Stimulated activated CD8-positive, alpha-beta memory T cell treated with anti-CD3 and anti-CD28 coated beads, Interleukin-7, amount 100 ng/mL, for 4 hours (primary cell): ENCODE measurements at places on chromosomes 3 and 15.
A peak's percentile ranks its signal among the peaks of the same experiment; 100 is the strongest.

DNA sequence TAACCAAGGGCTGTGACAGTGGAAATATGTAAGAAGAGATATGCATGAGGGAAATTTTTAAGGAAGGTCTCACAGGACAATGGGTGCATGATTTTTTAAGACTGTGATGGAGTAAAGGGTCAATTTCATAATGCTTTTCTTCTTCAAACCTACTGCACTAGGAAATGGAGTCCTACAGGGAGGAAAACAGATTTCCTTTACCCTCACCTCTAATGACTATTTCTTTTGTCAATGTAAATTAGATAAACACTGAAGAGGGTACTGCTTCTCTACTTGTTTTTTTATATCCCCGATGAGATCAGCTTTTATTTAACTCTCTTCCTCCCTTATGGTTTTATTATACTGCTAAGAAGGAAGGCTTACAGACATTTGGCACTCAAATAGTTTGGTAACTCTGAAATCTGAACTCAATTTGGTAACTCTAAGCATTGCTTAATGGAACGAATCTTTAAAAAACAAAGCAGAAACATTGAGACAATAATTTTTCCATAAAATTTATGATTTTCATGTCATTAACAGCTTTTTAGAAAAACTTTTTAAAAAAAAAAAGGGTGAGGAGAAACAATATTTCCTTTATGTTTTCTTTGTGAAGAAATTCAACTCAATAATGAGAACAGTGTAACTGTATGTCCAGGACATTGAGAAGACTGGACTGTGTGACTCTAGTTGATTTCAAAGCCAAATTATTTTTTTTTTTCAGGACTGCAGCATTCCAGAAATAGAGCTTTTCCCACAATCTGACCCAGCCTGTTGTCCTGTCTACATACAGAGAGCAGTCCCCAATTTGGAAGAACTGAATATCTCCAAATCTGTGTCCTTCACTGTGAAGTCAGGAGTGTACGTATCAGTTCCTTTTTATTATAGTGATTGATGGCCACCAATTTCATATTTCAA is 64.4 kb downstream of the CRYBG3 start:
- no peak for DNase-seq

GRCh38 chr3:53978386-53978785 is 86.7 kb upstream of the SELENOK start:
- no peak for DNase-seq

- DNase-seq = no peak
These were observed 77.4 kb upstream of the PCSK6 start for GRCh38 chr15:101566748-101567488.

DNA sequence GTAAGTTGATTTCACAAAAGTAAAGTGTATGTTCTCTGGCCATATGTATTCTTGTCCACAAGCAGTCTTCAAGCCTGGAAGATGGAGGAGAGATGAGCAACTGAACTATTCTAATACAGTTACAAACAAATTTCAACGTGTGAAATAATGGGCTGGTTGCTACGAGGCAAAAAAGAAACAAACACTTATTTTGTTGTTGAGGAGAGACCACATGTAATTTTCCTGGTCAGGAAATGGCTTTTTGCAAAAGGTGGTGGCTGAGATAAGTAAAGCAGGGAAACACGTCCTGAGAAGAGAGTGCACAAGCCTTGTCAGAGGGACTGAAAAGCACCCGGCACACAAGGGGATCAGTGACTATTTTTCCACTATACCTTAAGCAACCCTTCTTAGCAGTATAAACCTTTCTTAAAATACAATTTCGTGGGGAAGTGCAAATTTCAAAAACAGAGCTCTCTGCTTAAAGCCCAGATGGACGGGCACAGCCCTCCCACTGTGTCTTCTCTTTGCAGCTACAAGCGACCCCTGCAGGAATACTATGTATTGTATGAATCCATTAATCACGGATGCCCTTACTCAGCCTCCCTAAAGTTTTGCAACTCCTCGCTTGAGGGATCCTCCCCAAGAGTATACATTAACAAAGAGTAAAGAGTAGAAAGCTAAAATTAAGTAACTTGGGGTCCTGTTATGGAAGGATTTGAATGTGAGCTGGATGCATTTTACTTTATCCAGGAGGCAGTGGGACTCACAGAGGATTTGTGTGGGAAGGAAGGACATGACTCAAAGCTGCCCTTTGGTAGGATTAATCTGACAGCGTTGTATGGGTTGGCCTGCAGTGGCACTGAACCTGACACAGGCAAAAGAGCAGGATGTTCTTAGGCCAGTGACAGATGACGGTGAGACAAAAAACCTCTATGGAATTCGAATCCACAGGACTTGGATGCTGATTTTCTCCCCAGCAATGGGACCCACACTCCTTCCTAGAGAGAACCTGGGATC is 253.7 kb downstream of the IL5RA start:
- no peak for DNase-seq

DNA sequence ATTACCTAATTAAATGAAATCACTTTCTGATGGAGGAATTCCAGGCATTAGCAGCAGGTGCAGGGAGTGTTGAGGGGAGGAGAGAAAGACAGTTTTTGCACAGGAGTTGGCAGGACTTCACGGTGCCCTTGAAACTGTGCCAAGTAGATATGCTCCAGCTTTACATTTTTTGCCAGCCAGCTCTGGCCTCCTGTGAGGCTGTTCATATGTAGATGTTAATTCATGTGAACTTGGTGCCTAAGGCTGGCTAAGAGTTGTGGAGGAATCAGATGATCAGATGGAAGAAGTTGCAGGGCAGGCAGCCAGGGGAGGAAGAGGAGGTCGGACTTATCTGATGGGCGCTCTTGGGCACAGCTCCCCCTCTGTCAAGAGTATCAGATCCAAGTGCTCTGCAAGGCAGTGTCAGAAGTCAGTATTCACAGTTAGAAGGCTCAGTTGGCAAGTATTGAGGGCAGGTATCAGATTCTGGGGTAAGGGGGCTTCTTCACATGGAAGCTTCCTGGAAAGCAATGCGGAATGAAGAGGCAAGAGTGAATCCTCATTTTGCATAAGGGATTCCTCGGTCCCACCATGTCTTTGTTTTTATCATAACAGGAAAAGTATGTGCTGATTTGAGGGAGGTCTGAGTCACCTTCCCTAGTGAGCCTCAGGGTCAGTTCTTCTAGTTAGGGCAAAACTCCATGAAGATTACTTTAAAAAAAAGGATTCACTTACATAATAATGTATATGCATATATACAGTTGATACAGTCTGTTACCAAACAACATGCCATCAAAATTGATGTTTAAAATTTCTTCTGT is 172.6 kb upstream of the UMPS start:
- DNase-seq = no peak

- DNase-seq = no peak
These were observed 184.8 kb downstream of the MECOM start for GRCh38 chr3:169478566-169479313.

GRCh38 chr15:28082891-28083684 is 16.0 kb downstream of the OCA2 start:
- no peak for DNase-seq

- DNase-seq = no peak
These were observed 10.5 kb downstream of the LOXL1 start for GRCh38 chr15:73936588-73937290.

- DNase-seq = no peak
These were observed 135.6 kb downstream of the DUT start for GRCh38 chr15:48466820-48467219.

- no peak for DNase-seq
These were observed 27.1 kb downstream of the CCDC13 start for GRCh38 chr3:42745776-42746454.

GRCh38 chr3:112514527-112515128 is 15.4 kb upstream of the BTLA start:
- no peak for DNase-seq

DNA sequence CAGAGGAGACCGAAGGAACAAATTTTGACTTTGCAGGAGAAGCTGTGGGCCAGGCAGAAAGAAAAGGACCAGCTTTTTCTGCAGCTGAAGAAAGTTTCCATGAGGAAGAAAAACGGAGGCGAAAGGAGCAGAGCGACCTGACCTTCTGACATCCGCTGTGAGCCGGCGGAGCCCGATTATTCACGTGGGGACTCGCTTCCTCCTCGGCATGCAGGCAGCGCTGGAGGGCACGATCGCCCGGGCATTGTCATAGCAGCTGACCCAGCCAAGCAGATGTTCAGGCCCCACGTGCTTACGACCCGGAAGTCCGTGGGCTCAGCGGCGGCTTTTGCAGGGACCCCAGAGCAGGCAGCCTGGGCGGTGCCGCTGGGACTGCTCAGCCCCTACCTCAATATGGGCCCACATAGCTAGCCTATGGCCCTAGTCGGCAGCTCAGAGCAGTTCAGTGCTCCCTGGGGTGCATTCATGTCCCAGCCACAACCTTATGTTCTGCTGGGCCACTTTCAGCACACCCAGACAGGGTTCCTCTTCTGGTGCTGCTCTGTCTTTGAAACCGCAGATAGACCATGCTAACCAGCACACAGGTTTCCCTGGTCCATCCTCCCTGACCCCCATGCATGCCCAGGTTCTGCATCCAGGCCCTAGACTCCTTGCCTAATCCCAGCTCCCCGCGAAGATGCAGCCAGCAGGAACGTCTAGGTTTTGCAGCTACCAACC is 10.5 kb upstream of the EIF4A2 start:
- peak; percentile 45 for DNase-seq

- DNase-seq = no peak
These were observed 44.4 kb downstream of the MUC20 start for GRCh38 chr3:195764961-195765706.

- DNase-seq = no peak
These were observed 35.8 kb downstream of the BHLHE40 start for GRCh38 chr3:5015056-5015455.

DNA sequence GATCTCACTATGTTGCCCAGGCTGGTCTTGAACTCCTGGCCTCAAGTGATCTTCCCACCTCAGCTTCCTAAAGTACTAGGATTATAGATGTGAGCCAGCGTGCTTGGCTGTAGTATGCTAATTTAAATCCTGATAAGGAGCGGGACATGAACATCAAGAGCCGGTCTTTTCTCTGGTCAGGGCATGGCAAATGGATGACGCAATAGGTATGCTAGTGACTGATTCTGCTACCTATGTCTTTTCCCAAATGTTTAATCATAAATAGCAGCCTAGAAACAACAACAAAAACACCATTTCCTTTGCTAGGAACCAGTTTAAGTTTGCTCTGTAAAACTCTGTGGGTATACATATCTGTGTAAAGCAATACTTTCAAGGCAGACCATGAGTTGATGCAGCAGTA is 64.7 kb downstream of the STARD9 start:
- no peak for DNase-seq

DNA sequence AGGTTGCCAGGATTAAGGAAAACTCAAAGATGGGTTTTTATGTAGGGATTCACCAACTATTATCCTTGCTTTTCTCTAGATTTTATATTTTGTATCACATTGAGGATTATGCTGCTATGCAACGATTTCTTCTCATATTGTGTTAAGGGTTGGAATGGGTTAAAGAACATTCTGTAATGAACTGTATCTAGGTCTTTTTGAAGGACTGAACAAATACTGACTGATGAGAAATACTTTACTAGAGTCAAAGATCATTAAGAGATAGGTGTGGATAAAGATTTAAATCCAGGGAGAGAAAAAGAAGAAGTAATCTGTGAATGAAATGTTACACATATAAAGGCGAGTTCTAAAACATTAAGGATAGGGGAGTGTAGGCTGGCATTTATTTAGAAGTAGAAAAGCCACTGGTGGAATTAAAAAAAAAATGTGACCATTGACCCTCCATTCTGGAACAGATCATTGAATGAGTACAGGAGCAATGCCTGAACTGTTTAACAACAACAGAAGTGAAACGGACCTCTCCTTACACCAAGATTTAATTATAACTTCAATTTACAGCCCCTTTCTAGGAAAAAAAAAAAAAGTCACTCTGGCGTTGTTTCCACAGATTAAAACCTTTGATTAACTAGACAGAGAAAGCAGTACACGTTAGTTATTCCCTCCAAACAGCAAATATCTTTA is 39.2 kb downstream of the PROS1 start:
- DNase-seq = no peak
